Left kidney (tissue), 8 donors: ENCODE measurements at places on chromosomes 3 and 15. TPM values are rescaled to one million over a fixed set of nuclear protein-coding genes. Genes with fewer than 3 reads are reported as not detected.

IQCF5 gene
- polyA plus RNA-seq: not detected

TRH gene
- 0.12 TPM for polyA plus RNA-seq

C2CD4A gene
- polyA plus RNA-seq: 0.33 TPM

ATP2B2 gene
- 1.1 TPM for polyA plus RNA-seq

DNA sequence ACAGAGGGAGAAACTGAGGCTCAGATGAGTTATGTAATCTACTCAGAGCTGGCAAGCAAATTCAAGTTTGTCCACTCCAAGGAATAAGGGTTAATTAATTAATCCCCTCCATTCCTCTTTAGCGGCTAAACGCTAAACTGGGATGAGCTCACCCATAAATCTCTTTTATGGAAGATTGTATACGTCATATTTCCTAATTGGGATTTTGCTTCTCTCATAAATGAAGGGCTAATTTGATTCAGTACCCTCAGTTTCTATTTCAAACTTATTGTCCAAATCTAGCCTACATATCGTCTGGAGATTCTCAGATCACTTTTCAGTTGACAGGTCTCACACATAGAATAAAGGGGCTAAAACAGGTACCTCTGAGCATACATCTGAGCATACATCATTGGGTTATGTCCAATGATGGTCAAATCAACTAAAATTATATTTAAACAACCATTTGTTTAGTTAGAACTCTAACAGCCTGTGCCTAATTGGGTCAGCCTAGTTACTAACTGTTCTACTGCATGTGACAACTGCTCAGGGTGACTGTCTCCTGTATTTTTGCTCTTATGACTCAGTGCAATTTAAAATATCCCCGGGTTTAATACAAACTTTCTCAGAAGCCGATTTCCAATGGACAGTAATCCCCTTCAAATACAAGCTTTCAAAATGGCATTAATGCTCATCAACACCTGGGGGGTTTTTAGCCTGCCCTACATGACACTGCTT lies 57.6 kb upstream of the PLXND1 start:
- no peak for DNase-seq

DNA sequence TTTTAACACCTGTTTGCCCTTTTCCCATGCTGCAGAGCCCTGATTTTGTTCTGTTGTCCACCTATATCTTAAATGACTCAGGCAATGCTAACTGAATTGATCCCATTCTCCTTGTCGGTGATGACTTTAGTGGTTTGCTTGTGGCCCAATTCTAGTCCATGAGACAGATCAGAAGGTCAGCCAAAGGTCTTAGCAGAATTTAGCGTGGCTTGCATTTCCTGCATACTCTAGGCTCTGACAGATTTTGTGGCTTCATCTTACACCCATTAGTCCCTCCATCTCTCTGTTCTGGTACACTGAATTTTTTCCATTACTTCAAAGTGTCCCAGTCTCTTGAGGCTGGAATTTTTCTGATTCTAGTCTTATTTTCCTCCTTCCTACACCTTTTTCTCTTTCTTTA lies 161.9 kb downstream of the STAC start:
- no peak for DNase-seq

DNA sequence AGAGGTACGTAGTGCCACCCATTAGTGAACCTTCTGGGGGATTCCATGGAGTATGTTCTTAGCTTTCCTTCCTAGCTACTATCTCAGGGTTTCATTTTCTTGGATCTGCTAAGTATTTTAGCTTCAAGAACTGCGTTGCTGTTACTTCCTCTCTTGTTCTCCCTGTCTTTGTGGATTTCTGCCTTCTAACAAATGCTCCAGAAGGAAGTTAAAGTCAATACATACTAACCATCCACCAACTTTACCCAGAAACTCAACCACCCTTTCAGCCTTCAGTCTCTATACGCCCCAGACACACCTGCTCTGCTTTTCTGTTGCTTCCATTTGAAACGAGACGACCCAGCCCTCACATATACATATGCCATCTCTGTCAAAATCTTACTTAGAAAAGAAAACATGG lies 2.4 kb upstream of the KLF13 start:
- no peak for DNase-seq

DNA sequence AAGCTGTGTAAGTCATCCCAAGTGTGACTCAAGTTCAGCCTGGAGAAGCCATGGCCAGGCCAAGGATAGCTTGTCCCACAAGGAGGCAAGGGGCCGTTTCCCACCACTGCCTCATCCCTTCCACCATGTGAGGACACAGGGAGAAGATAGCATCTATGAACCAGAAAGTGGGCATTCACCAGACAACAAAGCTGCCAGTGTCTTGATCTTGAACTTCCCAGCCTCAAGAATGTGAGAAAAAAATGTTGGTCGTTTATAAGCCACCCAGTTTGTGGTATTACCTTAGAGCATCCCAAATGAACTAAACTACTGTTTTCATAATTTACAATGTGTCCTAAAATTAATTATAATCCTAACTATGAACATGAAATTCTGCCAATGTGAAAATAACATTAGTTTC lies 930.8 kb upstream of the CFAP20DC start:
- no peak for DNase-seq

- no peak for DNase-seq
Measured at GRCh38 chr3:191330530-191331048, 263 bp upstream of the UTS2B start.

DNA sequence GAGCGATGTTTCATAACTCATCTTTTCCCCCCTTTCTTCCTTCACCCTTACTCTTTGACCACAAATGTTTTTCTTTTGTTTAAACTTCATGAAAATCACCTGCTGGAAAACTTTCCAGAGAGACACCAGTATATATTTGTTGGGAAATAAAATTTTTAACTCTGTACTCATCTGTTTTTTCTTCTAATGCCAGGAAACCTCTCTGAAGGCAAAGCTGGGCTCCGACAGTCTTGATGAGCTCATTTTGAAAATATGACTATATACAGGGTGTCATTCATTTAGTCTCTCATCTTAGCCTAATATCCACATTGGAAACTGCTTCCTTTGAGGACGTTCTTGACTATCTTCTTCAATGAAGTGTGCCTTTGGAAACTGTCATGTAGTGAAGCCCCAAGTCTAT lies 339.6 kb upstream of the ROBO2 start:
- no peak for DNase-seq

DNA sequence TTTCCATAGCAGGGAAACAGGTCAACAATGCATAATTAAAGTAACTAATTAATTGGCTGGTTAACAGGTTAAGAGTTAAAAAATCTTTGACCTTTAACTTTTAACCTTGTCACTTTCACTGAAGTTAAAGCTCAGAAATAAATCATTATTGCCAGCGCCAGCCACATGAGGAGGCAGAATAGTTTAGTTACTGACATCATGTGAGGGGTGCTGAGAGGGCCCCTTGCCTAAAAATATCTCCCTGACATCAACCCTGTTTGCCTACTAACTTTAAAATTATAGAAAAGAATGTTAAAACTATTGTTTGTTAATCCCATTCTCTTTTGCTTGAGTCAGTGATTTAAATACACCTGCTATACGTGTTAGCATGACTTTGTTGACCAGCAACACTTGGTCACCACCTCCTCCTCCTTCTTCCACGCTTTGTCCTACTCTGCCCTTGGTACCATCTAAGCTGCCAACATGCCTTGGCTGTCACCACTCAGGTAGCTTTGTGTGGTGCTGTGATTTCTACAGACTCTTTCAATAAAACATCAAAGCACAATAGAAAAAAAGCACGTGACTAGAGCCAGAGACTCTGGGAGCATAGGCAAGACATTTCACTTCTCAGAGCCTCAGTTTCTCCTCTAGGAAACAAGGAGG lies 2.7 kb downstream of the FBXO40 start:
- no peak for DNase-seq

DNA sequence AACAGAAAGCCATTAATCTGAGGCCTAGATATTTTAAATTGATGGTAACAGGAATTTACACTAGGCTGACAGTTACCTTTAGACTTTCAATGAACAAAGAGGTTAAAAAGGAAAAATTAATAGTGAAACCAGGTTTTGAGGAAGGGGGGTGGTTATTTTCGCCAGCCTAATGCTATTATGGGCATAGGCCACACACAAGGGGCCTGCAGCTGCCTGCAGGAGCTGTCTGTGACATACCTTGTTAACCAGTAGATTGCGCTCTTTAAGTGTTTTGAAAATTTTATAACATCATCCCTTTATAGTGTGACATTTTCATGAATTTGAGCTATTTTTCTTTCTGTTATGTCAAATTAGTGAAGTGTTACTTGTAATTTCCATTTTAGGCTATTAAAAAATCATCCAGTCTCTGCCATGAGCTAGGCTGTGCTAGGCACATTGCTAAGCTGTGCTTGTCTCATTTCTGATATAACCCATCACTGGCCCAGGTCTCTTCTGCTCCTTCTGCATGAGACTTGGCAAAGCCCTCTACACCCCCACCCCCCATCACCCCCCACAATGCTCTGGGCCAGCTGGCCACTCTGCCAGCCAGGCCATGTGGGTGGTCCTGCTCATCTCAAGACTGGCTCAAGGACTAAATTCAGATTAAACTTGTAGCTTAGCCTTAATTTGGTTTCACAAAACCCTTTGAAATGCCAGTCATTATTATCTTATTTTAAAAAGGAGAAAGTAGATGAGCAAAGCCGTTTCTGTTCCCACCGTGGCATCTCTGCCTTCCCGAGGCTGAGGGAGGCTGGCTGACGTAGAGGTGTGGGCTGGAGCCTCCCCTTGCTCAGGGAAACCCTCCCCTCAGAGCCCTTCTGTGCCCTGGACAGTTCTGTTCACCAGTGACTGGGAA lies 48.4 kb upstream of the SEC22A start:
- no peak for DNase-seq

GRCh38 chr3:107705046-107705445 lies 182.3 kb downstream of the BBX start:
- DNase-seq: no peak

- no peak for DNase-seq
Measured at GRCh38 chr3:16728770-16729745, 123.8 kb upstream of the DAZL start.

DNA sequence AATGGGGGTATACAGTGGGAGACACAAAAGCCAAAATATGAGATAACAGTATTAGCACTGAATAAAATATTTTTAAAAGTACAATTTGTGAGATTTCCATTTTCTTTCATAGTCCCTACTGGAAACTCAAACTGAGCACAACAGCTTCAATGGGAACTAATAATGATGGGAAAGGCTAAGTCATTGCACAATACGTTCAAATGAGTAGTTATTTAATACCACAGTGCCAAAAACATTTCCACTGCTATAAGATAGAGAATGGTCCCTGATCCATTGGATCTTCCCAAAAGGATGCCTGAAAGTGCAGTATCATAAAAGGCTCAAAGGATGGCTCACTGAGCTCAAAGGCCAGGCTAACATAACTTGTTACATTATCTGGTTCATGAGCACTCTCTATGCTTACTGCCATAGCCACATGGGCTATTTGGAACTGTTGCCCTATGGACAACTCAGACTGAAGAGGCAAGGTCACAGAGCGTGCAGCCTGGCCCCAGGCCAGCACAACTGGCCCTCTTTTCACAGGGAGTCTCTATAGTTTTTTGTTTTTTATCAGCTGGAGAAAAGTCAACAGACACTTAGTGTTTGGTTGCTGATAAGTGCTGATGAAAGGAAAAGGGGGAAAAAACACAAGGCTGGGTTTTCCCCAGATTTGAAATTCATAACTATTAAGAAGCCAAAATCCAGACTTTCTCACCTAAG lies 54.1 kb upstream of the PPIB start:
- no peak for DNase-seq

DNA sequence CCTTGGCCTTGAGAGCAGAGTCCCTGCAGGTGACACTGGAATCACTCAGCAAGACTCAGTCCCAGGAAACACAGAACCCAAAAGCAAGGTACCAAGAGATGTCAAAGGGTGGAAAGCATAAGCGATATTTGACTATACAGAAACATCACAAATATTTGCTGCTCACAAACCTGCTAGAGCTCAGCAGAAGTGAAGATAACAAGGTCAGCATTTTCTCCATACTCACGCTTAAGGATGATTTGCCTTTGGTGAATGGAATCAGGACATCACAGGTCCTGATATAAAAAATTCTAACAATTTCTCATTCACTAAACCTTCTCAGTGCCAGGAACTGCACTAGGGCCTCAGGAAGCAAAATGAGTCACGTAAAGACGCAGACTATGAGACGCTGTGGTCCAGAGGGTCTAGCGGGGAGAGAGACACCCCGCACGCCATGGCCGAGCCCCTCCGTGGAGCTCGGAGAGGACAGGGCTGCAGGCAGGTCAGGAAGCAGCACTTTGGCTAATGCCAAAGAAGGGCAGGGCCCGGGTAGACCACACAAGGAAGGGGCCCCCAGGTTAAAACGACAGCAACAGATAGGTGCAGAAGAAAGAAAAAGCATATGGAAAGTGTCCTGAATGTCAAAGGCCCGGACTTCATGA lies 10.7 kb downstream of the PCSK6 start:
- no peak for DNase-seq

DNA sequence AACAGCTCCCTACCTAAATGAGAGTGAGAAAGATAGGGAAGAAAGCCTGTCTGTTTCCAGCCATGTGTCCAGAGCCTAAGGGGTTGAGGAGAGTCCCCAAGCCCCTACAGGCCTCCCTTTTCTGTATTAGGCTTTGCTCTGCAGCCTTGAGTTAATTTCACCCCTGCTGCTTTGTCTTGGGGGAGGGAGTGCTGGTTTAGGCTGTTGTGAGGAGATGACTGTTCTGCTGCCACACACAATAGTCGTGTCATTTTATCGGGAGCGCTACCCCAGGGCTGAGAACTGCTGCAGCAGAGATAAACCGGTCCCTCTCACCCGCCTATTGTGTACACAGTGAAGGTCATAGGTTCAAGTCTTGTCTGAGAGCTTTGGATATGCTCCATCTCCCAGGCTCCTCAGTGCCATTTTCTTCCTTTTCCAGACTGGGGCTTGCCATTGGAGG lies 1.4 kb downstream of the ZNF609 start:
- no peak for DNase-seq

- no peak for DNase-seq
Measured at GRCh38 chr15:52289629-52290081, 5.9 kb downstream of the MYO5C start.

DNA sequence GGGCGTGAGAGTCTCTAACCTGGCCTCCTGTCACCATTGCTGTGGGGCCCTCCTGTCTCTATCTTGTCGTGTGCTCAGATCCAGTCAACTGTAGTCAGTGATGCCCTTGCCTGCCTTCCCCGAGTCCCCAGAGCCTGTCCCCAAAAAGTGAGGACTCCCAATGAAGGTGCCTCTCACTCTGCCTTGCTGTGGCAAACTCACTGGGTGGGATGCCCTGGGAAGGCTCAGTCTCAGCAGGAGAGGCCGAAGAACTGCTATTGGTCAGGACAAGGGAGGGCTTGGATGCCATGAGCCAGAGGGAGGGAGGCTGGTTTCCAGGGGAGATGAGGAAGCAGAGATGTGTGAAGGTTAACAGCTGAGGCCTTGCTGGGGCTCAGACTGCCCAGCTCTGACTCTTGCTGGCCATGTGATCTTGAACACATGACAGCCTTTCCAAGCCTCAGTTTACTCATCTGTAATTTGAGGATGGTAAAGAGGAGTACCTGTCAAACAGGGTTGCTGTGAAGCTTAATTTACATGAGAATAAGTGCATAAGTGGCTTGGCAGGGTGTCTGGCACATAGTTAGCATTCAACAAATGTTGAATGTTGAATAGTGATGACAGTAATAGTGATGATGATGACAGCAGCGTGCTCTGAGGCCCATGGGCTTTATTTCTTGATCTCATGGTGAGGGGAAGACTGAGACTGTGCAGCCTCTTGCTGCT lies 8.2 kb downstream of the KY start:
- no peak for DNase-seq
